ENCODE measurements at places on chromosomes 6 and 20.
A peak's percentile ranks its signal among the peaks of the same experiment; 100 is the strongest.

- no peak for DNase-seq
Observed at GRCh38 chr6:85544776-85545175, 48.9 kb downstream of the SNX14 start.

DNA sequence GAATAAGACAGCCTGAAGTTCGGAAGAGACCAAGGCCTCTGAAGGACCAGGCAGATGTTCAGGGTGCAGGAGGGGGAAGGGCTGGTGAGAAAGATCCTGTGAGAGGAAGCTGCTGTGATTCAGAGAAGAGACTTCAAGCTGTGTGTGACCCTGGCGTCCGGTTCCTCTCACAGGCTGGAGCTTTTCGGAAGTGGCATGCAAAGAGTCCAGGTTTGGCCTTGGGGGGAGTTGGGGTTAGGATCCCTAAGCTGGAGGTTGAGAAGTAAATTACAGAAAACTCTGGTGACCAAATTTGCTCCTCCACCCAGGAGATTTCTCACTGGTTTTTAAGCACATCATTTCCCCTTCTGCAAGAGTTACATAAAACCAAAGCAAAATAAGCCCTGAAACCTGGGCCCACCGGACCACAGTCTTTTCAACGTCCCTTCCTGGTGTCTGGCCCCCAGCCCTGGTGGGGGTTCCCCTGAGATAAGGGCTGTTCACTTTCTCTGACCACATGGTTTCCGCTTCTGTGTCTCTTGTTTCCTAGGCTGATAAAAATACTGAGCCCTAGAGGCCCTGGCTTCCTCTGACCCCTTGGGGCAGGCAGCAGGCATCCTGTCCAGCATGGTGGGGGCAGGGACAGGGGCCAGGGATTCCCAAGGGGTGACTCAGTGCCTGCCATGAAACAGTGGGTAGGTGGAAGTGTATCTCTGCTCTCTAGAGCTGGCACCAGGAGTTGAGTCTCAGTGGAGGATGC, 12.0 kb upstream of the LTA start:
- peak; percentile 30 for DNase-seq

GRCh38 chr6:127482325-127482724, 23.1 kb upstream of the KIAA0408 start:
- DNase-seq = no peak

GRCh38 chr6:145090801-145091585, 644.3 kb downstream of the EPM2A start:
- DNase-seq = peak; percentile 30

DNA sequence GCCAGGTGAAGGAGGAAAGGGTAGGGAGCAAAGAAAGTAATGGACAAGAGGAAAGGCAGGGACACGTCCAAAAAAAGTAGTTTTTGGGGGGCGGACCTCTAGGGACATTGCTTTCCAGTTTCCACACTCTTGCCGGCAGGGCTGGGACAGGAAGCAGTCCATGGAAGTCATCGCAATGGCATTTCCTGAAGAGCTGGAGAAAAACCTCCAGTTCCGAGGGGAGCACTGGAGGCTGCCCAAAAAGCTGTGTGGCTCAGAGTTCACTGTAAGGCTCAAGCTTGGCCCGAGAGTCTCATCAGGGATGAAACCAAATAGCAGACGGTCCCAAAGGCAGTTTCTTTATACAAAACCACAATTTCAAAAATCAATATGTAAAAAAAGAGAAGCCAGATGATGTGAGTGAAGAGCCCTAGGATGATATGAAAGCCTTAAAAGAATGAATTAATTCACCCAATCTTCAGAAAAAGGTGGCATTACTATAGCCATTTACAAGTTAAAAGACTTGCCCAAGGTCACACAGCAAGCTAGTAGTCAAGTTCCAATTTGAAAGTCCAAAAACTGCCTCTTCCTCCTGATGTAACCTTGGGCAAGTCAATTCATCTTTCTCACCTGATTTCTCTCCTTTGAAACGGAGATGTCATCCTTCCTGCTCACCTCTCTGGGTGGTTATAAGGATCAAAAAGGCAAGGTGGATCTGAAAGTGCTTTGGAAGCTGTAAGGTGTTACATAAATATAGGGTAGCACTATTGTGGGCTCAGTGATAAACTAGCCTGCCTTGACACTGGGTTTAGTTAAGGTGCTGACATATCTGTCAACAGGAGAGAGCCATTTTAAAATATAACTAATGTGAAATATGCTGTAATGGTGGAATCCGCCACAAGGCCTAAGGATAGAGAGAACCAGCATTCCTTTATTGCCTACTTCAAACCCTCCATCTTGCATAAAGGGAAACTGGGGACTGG, 9.1 kb downstream of the BCL2L1 start:
- no peak for DNase-seq

DNA sequence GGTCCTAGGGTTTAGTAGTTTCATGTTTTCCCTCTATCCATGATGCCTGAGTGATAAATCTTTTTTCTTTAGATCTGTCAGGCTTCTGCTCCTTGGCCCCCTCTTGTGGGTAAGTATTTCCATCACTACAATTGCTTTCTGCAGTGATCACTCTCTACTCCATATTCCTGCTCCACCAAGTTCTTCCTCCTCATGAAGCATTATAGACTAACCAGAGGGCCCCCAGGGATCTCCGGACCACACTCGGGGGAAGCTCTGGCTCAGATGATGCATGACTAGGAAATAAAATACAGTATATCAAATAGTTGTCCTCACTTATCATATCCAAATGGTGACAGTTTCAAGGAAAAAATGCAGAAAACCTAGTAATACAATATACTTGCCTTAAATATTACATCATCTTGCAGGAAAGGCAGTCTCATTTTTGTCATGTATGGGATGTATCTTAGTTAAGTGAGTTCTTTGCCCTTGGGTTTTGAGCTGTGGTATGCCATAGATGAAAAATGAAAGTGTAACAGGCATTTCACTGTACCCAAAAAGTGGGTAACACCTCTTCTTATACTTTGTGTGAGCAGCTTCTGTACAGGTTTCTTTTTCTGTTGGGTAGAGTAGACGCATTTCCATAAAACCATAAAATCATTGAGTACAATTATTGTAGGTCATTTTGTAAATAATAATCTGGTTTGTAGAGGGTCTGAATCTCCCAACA, 200.9 kb upstream of the EYA4 start:
- DNase-seq = no peak

DNA sequence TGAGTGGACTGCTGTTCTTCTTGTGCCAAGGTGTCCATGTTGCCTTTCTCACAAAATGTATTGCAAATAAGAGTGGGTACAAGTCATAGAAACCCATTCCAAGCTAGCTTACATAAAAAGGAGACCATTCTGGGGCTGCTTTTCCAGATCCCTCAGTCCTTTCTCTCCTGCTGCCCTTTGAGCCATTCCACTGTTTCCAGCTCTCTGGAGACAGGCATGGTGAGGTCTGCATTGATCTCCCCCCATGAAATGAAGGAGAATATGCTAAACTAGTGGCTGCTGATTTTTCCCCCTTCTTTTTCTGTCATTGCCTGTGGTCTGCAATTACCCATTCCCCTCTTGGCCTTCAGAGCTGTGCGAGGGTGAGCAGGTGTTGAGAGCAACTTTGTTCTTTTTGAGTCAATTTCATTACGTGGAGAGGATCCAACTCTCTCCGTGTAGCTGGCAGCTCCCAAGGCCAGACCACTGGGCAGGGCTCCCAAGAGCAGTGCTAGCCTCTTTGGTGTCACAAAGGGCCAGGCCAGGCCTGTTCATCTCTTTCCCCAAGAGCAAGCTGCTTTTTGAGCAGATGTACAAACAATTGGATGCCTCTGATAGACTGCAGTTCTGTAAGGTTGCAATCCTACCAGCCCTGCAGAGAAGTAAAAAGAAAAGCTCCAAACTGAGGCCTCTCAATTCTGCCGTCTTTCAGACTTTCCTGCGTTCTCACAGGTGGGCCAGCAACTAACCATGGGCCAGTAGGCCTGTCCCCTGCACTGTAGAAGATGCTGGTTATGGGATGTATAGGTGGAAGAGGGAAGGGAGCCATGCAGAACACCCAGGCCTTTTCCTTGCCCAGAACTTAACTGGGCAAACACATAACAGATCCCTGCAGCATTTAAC, 96.1 kb upstream of the ARMC2 start:
- DNase-seq = no peak

Data from small intestine (tissue), 16 donors.